Testis (tissue), 5 donors: ENCODE measurements at places on chromosomes 5 and 9. TPM values are rescaled to one million over a fixed set of nuclear protein-coding genes. Genes with fewer than 3 reads are reported as not detected.

DNA sequence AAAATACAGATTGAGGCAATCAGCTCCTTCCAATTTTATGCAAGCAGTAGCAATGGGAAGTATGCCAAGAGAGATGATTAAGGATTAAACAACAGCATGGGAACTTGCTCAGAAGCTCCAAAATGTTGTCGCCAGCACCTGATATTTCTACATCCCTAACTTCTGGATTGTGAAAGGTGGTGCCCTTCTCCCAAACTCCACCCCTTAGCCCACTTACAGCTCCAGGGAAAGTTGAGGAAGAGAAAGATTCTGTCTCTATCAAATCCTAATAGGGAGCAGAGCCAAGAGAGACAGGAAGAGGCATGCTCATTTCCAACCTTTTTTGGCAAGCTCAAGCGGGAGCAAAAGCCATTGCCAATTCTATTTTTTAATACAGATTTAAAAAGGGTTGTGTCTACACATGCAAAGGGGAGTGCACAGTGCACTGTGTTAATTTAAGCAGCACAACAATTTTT, 92.4 kb upstream of the NR3C1 start:
- DNase-seq = no peak

GRCh38 chr5:181281984-181282316, 21.0 kb upstream of the TRIM52 start:
- DNase-seq = no peak

DNA sequence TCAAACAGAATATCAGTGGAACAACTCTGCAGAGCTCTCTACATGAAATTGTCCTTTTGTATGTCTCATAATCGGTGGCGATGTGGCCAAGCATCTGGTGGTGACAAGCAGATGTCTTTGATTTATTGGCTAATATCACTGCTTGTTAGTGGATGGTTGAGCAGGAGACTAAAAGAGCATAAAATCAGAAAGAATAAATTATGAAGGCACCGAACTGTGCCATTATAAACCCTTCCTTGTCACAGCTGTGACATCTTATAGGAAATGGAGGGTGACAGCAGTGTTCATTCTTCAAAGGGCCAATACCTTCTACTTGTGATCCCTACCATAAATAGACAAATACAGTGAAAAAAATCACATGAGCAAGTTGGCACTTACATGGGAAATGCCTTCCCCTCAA, 1404.3 kb downstream of the MAT2B start:
- DNase-seq = no peak

GRCh38 chr5:10573487-10574145, 9.7 kb downstream of the ANKRD33B start:
- no peak for DNase-seq

DNA sequence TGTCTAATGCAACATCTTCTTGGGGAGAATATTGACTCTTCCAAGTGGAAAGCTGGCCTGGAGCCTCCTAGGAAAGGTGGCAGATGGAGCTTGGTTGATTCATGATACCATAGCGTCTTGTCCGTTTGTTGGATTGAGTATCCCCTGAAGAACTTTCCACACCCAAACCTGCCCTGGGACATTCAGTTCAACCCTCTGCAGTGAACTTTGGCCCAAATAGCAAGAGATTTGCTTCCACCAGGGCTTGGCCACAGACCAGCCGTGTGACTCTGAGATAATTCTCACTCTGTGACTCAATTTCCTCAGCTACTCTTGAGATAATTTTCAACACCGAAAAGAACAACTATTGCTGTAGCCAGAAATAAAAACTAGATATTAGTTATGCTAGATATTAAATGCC, 108.0 kb upstream of the RAD23B start:
- no peak for DNase-seq

- no peak for DNase-seq
These were observed 156.4 kb upstream of the SMIM23 start for GRCh38 chr5:171629221-171629620.

GRCh38 chr9:121672213-121672612, 20.8 kb downstream of the DAB2IP start:
- peak; percentile 26 for DNase-seq

- DNase-seq = no peak
These were observed 132.9 kb downstream of the RXRA start for GRCh38 chr9:134459164-134459563.

DNA sequence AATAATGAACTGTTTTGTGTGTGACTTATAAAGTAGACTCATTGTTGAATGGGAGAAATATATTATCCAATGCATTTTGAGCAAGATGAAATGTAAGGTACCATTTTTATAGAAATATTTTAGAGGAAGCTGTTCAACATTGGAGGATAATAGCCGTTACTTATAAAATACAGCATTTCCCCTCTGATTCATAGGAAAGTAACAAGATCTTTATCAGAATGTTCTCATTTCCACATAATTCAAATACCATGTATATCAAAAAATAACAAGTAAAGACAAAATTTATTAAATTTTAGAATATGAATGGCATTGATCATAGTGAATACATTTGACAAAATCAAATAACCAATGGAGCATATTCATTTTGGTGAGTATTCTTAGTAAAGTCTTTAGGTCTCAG, 346.7 kb upstream of the PTGER4 start:
- DNase-seq = no peak

DNA sequence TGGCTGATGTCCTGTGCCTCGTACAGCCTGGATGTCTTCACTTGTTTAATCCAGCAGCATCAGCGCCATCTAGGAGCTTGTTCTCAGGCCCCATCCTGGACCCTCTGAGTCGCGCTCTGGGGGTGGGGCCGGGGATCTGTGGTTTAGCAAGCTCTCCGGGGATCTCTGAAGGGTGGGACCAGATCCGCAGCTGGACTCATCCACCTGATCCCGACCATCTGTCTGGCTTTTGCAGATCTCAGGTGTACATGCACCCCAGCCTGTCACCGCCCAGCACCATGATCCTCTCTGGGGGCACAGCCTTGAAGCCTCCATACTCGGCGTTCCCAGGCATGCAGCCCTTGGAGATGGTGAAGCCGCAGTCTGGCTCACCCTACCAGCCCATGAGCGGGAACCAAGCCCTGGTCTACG, 15.1 kb upstream of the POMT1 start:
- no peak for DNase-seq

DNA sequence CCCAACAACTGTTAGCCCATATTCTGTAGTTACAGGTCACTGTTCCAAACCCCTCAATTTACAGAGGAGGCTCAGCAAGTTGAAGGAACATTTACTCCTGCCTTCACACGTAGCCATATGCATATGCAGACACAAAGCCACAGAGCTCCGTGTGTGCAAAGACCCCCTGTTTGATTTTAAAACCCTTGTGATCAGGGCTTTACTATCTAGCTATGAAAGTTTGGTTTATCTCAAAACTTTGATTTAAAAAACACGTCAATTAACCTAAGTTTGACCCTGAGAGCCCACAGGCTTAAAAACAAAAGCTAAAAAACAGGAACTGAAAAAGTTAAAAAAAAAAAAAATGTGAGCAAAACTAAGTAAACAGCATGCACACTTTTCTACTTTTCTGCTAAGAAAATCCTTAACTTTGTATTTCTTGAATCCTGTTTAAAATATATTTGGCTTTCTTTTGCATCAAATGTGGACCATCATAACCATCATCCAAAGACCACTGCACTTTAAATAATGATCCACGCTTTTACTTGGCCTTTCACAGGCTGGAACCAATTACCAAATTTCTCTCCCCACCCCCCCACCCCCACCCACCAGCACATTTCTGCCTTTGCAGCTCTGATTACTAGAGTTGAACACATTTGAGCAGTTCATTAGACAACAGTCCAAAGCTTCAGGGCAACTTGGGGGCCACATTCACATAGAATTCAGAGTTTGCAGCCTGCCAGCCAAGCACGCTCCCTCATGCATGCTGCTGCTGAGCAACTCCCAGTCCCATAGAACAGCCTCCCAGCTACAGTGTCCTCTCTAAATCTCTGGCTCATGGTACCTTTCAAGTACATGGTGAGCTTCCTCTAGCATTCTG, 128.8 kb upstream of the MAP3K1 start:
- DNase-seq = no peak

DNA sequence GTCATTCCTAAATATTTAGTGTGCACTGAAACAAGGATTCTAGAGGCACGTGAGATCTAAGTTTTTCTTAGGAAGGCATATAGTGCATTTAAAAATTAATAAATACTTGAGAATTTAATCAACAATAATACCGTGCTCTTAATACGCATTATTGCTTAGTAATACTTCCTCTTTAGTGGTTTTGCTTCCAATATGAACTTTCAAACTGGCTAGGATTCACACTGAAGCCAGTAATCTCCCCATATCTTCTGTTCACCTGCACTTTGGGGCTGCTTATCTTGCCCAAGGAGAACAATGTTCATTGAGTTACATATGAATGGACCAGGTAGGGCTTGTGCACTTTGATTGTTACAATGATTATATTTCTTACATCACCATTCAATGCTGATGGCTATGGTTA, 180.5 kb upstream of the RIOK2 start:
- no peak for DNase-seq

DNA sequence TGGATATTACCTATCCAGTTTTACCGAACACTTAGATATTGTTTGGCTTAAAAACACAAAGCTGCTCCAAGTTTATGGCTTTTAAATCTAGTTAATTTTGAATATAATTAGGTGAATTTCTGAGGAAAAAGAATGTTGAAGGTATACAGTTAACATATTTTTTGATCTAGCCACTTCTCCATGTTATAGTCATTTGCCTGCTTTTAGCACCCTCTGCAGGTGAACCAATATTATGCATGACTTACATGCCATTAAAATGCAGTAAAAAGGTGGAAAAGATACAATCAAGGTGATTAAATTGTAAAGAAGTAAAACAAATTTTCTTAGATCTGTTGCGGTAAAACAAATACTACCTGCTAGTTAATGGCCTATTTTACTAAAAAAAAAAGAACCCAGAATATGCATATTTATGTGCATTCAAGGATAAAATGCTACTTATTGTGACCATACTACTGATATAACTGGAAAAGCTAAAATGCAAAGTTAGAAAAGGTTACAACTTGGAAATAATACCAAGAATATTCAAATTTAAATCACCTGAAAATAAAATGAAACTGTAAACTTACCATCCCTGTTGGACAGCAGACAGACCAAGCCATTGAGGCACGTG, 132.1 kb downstream of the AP3B1 start:
- DNase-seq = no peak

GRCh38 chr5:7884491-7885267, 15.7 kb downstream of the MTRR start:
- no peak for DNase-seq

- DNase-seq = no peak
These were observed 1.6 kb downstream of the WNK2 start for GRCh38 chr9:93185266-93186214.

Gene RETREG1
- total RNA-seq = 55.4 TPM

Gene ADGRD2
- total RNA-seq = 0.31 TPM

Gene TLE1
- total RNA-seq = 95.8 TPM

Gene ROPN1L
- total RNA-seq = 333 TPM

Gene FAM221B
- total RNA-seq = 7.2 TPM
